Endothelial cell (in vitro differentiated cells): ENCODE measurements at places on chromosomes 11 and 22.
A peak's percentile ranks its signal among the peaks of the same experiment; 100 is the strongest.

DNA sequence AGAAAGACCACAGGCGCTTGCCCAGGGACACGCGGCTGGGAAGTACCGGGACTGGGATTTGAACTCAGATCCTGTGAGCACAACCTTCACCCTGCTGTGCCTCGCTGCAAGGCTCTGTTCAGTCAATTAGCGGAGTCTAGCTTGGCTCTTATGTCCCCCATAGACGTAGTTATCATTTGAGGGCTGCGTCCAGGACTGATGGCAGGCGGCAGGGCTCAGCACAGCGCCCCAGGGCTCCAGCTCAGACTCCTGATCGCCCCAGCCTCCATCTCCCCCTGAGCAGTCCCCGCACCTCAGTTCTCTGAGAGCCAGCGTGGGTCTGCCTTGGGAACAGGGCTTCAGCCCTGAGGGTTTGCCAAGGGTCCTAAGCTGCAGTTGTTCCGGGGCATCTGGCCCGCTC is 19.8 kb downstream of the MRGPRG start:
- no peak for DNase-seq

DNA sequence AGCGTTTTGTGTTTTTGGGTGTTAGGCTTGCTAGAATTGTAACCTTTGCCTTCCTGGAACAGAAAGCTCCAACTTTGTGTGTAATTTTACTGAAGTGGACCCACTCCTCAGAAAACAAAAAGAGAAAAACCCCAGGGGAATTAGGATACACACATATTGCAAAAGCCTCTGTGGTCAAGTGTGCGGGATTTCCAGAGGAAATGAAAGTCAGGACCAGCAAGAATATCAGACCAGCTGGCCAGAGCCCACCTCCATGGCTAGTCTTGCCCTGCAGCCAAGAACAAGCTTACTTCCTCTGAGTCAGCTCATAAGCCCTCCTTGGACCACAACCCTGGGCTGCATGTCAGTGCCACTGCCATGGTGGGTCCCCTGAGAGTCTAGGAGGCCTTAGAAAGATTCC is 37.0 kb upstream of the FTH1 start:
- DNase-seq, result no peak

DNA sequence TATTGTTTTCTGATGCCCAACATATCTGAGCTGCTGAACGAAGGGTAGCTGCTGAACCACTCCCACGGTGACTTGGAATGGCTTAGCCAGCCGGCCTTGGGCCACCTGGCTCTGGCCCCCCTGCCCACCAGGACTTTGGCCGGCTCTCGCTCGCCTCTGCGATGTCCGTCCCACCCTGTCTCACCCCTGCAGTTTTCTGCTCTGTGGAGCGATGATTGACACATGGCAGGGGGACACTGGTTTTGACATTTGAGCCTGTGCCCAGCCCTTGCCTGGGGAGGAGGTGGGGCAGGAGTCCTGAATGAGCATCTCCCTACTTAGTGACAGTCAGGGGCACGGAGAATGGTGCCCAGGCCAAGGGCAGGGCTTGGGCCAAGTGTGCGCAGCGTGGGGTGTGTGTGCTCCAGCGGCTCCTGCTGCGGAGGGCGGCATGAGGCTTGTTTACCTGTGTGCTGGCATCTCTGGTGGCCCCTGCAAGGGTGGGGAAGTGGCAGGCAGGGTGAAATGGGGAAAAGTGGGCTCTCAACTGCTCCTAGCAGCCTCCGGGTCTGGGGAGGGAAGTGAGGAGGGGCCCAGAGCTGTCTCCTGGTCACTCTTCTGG is 15.7 kb upstream of the CDKN1C start:
- DNase-seq, result no peak

DNA sequence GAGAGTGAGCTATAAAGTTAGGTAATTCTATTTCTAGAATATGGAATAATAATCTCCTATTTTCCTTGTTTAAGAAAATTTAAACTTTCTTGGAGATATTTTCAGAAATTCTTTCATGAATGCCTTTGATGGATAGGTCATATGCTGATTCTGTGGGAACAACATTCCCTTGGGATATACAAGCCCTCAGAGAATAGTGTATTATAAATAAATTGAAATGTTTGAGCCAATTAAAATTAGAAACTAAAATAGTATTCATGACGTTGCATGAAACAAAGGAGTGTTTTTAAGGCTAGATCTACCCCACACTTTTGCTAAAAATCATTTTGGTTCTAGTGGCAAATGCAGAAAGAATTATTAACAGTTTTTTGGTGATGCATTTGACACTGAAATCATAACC is 269.3 kb upstream of the ANO3 start:
- DNase-seq, result no peak

- DNase-seq, result no peak
These were observed 8.0 kb upstream of the MMP10 start for GRCh38 chr11:102788334-102788995.

GRCh38 chr11:72329526-72329925 is 85.5 kb upstream of the PHOX2A start:
- no peak for DNase-seq

DNA sequence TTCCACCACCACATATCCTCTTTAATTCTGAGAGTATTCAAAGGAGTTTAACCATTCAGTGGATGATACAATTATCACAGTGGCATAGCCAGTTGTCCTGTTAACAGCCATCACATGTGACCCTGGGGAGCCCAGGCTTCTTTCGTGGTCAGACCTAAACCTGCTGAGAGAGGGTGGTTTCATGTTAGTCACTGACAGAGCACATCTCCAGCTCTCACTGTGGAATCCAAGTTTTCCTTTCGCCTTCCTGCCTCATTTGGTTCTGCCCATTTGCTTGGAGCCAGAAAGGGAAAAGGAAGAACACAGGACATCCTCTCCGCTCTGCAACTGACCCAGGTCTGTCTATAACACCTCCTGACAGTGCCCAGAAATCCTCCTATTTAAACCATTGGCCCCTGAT is 60.4 kb downstream of the MCHR1 start:
- DNase-seq, result peak; percentile 30

GRCh38 chr11:60316317-60316716 is 10.7 kb upstream of the MS4A6E start:
- no peak for DNase-seq

DNA sequence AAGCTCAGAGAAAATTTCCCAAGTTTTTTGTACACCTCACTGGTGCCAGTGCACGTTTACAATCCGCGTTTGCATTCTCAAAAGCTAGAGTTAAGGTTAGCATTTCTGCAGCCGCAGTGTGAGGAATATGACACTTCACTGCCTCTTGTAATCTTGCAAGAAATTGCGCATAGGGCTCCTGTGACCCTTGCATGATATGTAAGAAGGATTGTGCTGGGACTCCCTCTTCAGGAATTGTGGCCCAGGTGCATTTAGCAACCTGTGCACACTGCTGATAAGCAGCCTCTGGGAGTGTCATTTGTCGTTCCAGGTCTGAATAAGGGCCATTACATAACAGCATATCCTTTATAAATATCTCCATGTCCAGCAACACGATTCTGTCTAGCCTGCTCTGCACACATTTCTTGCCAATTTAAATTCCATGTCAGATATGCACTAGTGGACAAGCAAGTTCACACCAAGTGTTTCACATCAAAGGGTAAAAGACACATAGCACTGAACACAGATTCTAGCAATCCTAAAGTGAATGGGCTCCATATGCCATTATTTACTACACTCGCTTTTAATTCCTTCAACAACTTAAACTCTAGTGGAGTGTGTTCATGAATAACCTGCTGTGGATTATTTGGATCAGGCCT is 69.2 kb upstream of the INCENP start:
- no peak for DNase-seq

DNA sequence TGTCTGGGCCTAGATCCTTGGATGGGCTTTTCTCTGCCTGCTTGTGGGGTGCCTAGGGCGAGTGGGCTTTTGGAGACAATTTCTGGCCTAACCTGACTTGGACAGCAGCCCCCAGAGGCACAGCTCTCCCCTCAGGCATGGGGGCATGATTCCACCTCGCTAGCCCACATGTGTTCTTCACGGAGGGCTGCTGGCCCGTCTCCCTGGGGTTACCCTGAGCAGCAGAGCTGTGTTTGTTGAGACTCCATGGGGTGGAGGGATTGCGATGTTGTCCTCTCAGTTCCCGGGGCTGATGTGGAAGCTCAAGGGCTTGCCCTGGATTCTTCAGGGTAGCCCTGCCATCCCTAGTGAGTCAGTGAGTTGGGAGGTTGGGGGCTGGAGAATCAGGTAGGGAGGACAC is 2.4 kb upstream of the LRRC75B start:
- no peak for DNase-seq
